ENCODE measurements at places on chromosomes 2 and 18.

DNA sequence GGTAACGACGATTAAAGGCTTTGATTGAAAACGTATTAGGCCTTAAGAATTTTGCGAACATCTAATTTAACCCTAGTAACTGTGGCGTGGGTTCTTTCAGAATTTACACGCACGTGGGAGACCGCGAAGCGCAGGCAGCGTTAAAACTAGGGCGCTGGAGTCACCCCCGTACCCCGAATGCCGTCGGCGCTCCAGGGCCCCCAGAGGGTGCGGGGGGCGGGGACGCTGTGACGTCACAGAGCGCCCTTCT lies 673 bp upstream of the SMCHD1 start:
- no peak for DNase-seq

DNA sequence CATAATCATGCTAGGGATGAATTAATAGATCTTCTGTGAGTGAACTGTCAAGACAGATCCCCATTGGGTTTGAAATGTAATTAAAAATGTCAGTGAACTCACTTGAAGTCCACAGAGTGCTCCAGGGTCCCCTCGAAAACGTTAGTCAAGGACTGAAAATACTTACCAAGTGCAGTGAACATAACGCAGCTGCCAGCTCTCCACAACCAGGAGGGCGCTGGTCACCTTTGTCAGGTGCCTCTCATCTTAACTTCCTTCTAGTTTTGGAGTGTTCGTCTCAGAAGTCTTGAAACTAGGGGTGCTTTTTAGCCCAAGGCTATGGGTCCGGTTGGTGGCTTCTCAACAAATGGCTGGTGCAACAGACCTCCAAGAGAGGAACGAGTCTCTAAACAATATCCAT lies 70.7 kb downstream of the NCK2 start:
- no peak for DNase-seq

- no peak for DNase-seq
Observed at GRCh38 chr2:12935796-12936195, 219.1 kb downstream of the TRIB2 start.

DNA sequence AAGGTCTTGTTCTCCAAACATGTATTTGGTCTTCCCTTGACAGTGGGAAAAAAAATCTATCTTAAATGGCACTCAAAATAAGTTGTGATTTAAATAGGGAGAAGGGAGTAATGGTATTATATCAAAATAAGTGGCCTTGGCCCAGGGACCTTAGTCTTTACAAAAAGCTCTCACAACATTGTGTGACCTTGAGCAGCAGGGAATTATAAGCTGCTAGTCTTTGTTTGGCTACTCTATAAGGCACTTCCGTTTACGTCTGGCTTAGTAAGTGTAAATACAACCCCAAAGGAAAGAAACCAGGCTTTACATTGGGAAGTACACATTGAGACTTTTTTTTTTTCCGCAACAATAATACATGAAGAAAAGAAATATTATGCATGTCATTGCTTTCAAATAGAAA lies 734.0 kb upstream of the LINC00305 start:
- no peak for DNase-seq

GRCh38 chr2:128798502-128799283 lies 480.0 kb upstream of the HS6ST1 start:
- no peak for DNase-seq
